ENCODE measurements at places on chromosomes 5 and 9.

GRCh38 chr9:91515074-91515687 lies 91.5 kb upstream of the NFIL3 start:
- no peak for DNase-seq

GRCh38 chr5:122228728-122229392 lies 83.2 kb upstream of the SNCAIP start:
- no peak for DNase-seq

DNA sequence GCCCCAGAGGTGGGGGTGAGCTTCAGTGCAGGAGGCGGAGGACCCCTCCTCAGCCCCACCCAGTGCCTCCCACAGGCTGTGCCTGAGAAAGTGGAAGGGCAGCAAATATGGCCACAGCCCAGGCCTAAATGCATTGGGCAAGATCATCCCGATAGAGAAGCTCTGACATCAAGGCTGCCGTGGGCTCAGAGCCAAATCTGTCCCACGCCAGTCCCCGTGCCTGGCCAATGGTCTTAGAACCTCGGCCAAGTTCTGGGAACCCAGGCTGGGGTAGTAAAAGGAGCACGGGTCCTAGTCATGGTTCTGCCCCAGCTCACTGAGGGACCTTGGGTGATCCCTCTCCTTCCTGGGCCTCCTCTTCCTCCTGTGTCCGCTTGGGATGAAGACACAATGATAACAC lies 27.7 kb upstream of the TNIP1 start:
- DNase-seq, result no peak

DNA sequence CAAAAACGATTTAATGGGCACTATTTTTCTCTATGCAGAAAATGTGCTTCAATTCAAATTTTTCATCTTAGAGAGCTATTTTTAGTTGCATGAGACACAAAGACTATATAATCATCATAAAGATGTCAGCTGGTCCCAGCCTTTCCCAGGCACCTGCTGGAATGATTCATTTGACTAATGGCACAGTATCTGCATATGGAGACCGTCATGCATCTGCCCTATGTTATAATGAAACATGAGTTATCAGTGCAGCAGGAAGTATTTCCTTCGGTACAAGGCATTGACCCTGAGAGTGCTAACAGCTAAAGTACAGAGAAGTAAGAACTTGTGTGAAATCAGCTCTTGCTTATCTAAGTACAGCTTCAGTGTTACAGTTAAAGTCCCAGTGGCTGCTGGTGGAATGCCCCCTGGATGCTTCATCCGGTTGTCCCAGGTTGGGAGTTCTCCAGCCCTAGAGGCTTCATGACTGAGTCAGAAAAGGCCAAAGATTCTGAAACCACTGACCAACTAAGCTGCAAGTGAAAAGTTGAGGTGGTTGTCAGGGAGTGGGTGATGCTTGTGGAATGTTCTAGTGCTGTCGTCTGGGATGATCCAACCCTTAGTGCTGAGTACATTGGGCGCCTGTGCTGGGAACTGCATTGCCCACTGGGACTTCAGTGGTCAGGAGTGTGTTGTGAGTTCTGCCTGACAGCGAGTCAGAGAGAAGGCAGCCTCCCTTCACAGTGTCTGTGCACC lies 57.2 kb downstream of the MTRR start:
- DNase-seq, result no peak

DNA sequence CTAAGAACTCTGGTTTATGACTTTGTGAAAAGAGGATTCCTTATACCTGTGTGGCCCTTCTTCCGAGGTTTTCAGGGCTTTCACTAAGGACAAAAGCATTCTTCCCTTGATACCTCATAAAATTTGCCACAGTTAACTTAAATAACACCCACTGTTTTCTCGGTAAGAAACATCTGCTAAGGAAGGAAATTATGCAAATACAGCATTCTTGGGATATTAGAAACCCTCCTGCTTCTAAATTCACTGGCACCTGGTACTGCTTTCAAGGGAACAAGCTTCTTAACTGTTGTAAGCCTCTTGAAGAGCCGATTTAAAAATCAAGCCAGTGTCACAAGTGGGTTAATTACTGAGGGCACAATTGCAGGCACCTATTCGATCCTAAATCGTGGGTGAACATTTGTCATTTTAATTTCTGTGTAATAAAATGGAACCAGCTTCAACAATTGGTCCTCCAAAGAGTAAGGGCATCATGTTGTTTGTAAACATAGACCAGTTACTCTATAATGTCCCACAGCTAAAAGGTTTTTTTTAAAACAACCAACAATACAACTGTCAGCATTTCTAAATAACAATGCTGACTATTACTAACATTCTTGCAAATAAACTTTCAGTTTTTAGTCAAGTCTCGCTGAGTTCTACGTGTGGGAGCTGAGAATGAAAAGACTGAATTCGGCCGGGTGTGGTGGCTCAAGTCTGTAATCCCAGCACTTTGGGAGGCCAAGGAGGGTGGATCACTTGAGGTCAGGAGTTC lies 26.6 kb downstream of the AK3 start:
- no peak for DNase-seq

DNA sequence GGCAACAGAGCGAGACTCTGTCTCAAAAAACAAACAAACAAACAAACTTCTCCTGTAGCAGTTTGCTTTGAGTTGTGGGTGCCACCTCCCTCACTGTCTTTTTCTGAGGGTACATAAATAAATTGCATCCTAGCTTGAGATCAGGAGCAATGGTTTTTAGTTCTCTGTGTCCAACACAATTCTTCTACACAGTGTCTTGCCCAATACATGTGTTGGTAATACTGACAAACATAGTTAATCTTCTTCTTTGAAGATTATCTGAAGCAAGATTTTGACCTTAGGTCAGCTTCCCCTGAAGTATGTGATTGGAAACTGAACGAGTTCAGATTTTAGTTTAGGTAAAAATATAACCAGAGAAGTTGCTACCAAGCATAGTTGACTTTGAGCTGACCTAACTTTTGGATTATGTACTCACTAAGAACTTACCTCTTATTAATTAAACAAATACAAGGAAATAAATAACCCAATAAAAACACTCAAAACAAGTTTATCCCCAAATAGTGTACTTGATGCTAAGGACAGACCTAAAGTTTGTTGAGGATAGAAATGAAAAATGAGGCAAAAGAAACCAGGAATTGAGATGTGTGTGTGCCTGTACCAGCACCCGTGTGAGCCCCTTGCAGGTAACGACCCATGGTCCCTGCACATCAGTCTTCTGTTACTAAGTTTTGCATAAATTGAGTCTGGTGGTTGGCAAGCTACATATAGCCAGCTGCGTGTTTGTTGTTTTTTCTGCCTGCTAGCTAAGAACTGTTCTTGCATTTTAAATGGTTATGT lies 16.2 kb downstream of the TJP2 start:
- no peak for DNase-seq

DNA sequence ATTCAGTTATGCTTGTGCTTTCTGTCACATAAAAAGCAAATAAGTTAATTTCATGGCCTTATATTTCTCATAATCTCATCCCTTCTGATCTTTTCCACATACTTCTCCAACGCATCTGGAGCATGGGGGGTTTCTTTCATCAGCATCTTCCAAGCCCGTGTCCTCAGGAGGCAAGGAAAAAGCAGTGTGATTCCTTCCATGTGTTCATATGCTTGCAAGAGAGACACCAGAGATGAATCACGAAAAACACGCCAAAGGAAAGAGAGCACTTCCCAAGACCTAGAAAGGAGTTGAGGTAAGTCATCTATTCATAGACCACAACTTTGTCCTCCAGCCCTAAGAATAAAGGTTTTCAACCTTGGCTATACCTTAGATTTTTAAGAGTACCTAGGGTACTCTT lies 26.0 kb upstream of the SVEP1 start:
- no peak for DNase-seq

DNA sequence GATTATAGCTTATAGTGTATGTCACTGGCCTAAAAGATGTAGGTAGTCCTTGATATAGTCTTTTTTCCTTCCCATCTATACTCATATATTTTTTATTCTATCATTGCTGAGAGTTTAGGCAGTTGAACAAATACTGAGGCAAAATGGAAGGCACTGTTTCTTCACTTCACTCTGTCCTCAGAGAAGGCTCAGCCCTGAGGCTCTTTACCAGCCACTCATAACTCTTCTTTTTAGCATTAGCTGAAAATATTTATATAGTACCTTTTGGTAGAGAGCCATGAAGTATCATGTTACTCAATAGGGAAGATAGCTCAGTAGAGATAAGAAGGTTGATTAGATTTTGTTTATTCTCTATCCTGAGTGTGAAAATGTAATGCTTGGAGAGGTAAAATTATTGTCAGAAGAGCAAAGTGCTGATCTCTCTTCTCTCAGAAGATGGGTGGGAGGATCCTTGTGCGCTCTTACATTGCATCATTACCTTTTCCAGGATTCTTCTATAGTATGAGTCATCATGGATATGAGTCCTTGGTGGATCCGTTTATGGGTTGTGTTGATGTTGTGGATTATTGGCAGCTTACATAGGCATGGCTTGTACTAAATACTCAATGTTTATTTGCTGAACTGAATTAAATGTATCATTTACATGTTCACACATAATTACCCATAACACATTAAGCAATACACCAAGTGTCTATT lies 88.1 kb downstream of the ANXA1 start:
- DNase-seq, result no peak

- peak; percentile 19 for DNase-seq
Measured at GRCh38 chr5:151924564-151925301, at the start of gene GLRA1. GLRA1 (minus strand) TSS chr5:151924851; CDS start chr5:151924549, 302 bp downstream.

GRCh38 chr9:88835038-88835466 lies 156.2 kb upstream of the S1PR3 start:
- peak; percentile 42 for DNase-seq

GRCh38 chr5:132751444-132751843 lies 4.2 kb downstream of the CCNI2 start:
- peak; percentile 24 for DNase-seq

- DNase-seq, result no peak
Measured at GRCh38 chr9:121960665-121961064, 132.4 kb downstream of the TTLL11 start.

- DNase-seq, result peak; percentile 36
Measured at GRCh38 chr5:43555895-43556606, 826 bp downstream of the PAIP1 start.

- no peak for DNase-seq
Measured at GRCh38 chr5:43043400-43043756, 3.3 kb upstream of the ANXA2R start.

DNA sequence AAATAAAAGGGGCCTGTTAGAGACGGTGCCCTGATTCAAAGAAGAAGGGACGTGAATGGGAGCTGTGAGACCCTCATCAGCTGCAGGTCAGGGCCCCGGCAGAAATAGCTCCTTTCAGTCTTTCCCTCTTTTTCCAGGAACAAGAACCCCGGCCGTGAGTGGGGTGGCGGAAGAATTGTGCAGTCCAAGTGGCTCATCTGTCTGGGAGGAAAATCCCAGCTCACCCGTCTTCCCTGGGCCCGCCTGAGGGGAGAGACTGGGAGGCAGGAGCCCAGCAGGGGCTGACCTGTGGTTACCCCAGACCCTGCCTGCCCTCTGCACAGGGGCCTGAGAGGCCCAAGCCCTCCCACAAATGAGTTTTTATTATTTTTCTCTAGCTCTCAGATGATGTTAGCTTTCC lies 24.8 kb upstream of the CSF1R start:
- DNase-seq, result no peak

- no peak for DNase-seq
Measured at GRCh38 chr5:133377736-133378135, 234.6 kb downstream of the FSTL4 start.

DNA sequence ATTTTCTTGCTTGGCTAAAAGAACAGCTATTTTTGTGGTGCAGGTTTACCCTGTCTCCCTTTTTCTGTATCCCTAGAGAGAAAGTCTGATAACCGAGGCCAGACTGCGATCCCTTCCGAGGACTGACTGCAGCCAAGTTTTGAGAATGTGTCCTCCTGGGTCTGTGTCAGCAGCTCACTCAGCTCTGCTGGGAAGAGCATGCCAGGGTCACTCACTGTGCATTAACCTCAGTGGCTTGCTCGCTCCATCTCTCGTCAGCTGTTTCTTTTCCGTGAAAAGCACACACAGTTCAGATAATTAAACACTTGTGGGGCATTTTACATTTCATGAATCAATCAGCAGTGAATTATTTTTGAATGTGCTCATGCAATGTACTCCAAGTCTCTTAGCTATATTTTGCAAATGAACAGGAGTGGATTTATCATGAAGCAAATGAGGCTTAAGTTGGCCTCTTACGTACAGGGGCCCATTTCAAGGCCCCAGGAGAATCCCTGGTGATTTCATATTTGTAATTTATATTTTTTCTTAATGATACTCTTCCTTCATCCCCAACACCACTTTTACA lies 252.1 kb downstream of the SMARCA2 start:
- DNase-seq, result no peak

DNA sequence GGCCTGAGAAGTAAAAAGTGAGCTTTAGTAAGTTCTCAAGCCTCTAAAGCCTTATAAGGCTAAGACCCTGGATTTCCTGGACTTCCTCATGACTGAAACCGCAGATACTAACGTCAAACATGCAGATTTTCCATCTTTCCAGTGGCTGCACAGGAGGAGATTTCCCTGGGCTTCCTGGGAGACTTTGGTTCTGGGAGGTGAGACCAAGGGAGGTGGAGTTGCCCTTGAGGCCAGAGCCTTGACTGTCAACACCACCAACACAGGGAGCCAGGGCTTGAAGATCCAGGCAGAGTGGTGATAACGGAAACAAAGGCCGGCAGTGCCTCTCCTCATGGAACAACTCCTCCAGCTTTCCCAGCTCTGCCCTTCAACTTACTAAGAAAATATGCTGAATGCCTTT lies 144.7 kb upstream of the LRRTM2 start:
- DNase-seq, result no peak

DNA sequence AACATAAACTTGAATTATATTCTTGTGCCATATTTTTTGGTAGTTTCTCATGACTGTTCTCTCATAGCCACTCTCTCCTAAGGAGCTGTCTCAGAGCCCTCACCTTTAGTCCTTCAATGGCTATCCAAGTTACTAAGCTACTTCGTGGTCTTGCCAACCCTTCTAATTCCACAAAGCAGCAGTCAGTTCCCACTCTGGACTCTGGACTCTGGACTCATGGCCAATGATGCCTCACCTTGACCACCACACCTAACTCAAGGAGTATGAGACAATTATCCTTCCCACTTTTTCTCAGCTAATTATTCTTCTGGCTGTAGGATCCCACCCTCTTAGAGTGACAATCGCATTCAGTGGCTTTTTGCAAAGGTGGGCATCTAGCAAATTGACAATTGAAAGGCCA lies 42.2 kb downstream of the TUSC1 start:
- no peak for DNase-seq

GRCh38 chr5:178331491-178331996 lies 98.9 kb upstream of the PHYKPL start:
- DNase-seq, result no peak

- no peak for DNase-seq
Measured at GRCh38 chr5:17436761-17437221, 61.2 kb upstream of the TAF11L2 start.

GRCh38 chr9:108855888-108856287 lies at the start of gene ACTL7B:
ACTL7B (minus strand) TSS chr9:108855986; CDS start chr9:108855930, 56 bp downstream.
- DNase-seq, result no peak

GRCh38 chr9:14428781-14429230 lies 114.9 kb upstream of the NFIB start:
- peak; percentile 12 for DNase-seq

Measured in CD4-positive, alpha-beta T cell treated with Interleukin-4 for 4 hours (primary cell).